ENCODE measurements at places on chromosomes 1 and 21.

- DNase-seq, result no peak
These were observed 217.8 kb upstream of the B3GALT2 start for GRCh38 chr1:193404236-193404635.

- DNase-seq, result no peak
These were observed 19.8 kb downstream of the SH3BP5L start for GRCh38 chr1:248805876-248806275.

DNA sequence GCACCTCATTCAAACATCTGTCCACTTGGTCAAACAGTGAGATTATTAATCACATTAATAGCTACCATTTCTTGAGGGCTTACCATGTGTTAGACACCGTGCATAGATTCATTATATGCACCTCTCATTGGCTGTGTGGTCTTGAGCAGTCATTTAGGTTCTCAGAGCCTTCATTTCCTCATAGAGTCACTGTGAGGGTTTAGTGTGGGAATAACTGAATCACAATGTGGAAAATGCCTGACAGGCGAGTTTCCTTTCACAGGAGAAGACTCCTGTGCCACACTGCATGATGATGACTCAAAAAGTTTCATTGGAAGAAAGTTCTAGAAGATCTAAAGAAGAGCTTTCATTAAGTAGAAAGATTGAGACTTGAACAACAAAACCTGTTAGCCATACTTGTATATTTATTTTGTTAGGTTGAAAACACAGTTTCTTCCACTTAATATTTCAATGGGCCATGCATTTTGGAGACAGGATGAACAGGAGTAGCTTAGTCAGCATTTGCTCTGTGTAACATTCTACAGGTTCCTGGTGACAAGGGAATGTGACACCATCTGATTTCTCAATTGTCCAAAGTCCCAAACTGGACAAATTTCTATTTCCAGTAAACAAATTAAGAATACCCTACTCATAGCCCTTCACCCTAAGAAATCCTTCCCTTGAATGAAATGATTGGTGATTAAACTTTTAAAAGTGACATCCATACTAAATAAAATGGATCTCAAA is 45.7 kb downstream of the FYB2 start:
- DNase-seq, result no peak

GRCh38 chr1:14522077-14522925 is 76.2 kb upstream of the KAZN start:
- no peak for DNase-seq

- no peak for DNase-seq
These were observed 8.6 kb upstream of the SEMA4A start for GRCh38 chr1:156144742-156145141.

DNA sequence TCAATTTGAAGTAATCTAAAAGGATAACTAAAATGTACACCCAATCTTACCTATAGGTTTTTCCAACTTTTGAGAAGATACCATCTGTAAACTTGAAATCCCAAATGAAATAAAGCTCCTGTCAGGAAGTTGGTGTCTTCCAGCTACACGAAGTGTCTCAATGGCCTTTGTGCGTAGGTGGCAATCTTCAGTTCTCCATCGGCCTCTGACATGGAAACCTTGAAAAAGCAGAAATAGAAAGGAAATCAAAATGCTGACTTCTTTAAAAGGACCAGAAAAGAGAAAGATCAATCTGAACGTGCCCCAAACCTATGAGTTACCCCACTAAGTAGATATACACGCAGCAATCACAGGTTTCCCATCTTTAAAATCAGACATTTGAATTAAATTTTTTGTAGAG is 10.0 kb downstream of the MKNK1 start:
- DNase-seq, result no peak

GRCh38 chr21:36297938-36298572 is 21.9 kb upstream of the MORC3 start:
- no peak for DNase-seq

- no peak for DNase-seq
These were observed 95.8 kb downstream of the CNIH3 start for GRCh38 chr1:224711876-224712275.

GRCh38 chr1:55869065-55869464 is 653.9 kb upstream of the USP24 start:
- DNase-seq, result no peak

DNA sequence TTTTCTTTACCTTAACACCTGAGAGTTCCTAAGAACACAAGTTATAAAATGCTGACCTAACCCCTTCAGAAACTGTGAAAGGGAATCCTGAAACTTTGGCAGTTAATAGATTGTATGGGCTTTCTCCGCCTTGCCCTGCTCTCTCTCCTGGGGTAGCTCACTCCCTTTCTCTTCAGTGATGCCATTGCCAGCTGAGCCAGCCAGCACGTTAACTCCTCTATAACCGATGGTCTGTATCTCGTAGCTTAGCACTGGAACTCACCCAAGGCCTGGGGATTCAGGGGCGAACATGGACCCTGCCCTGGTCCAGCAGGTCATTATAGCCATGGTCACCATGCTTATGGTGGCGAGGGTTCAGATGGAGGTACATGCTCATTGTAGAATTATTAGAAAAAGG is 40.7 kb downstream of the TRAPPC10 start:
- DNase-seq, result no peak

DNA sequence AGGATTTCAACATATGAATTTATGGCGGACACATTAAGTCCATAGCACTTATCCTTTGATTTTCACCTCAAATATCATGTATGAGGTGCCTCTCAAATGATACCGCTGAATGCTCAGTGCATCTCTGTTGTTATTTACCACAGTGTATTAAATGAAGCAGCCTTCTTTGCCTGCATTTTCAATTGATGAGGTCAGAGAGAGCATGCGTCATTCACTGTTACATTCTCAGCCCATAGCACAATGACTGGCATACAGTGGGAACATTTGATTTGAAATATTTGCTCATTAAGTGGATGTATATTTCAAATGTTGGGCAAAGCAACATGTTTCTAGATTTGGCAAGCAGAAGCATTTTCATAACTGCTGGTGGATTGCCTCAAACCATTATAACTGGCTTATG is 45.7 kb downstream of the LRRC7 start:
- no peak for DNase-seq

DNA sequence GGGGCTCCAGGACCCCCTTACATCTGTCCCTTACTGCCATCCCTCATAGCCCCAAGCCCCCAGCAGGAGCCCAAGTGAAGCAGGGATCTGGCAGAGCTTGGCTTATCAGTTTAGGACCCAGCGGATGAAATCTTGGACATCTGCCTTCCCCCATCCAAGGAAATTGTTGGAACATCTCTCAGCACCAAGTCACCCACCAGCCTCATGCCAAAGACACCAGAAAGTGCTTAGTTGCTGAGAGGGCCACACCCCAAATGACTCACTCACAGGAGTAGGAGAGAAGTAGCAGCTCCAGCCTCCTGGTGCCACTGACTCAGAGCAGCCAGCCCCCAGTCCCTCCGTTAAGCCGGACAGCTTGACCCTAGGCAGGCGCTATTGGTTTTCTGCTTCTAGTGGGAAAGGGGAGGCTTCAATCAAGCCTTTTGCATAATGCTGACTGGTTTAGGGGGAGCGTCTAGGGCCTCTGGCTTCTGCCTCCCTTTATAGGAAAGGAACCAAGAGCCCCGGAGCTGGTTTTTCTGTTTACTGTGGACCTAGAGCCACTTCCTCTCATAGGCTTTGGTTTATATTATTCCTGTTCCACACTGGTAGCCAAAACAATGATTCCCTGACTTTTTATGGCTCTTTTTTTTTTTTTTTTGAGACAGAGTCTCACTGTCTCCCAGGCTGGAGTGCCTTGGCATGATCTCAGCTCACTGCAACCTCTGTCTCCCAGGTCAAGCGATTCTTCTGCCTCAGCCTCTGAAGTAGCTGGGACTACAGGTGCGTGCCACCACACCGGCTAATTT is 114.2 kb upstream of the IPO9 start:
- no peak for DNase-seq

DNA sequence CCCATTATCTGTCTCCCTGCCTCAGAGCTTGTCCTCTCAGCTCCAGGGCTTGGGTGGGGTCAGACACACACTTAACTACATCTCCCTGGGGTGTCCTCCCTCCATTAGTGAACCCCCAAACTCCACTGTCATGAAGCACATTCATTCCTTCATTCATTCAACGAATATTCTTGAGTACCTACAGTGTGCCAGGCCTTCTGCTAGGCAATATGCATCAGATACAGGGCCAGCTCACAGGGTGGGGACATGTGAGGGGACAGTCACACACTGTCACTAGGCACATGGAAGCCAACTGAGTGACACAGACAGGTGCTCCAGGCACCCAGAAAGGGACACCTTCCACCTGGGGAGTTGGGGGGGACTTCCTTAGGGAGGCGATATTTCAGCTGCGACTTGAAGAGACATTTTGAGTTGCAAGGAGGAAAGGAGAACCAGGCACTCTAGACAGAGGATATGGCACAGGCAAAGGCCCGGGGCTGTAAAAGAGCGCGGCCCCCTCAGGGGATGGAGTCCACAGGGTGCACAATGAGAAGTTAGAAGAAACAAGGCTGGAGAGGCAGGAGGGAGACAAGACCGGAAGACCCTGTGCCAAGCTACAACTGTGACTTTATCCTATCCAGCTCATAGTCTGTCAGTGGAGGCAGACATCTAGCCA is 8.7 kb upstream of the S100A8 start:
- DNase-seq, result no peak

DNA sequence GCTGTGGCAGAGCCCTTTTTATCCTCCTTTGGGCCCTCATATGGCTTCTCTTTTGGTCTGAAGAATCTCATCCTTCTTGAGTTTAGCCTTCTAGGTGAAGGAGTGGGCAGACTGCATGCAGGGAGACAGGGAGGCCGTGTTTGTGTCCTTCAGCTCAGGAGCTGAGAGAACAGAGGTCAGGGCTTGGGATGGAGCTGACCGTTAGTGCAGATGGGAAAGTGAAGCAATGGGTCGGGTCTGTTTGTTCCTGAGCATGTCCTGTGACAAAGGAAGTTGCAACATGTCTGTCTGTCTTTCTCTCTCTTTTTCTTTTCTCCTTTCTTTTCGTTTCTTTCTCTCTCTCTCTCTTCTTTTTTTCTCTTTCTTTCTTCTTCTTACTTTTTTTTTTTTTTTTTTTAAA is 14.9 kb downstream of the MAPKAPK2 start:
- DNase-seq, result no peak

DNA sequence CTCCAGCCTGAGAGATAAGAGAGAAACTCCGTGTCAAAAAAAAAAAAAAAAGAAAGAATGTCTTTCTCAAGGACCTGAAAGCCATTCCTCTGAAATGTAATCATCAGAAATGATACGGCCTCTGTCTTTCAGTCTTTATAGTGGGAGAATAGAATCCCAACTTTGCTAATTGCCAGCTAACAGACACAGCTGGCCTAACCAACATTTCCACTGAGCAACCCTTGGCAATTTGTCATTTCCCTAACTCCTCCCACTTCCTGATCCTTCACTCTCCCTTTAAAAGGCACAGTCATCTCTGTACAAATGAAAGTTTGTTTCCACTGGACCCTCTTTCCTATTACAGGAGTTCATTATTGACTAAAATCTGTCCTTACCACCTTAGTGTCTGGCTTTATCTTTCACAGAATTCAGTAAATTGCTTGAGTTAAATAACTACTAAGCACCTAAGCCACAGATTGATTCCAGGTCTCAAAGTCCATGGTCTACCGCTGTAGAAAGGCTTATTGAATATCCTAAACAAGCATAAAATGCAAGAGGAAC is 4.3 kb upstream of the CBR1 start:
- no peak for DNase-seq

GRCh38 chr1:24362396-24362795 is 43.2 kb downstream of the GRHL3 start:
- no peak for DNase-seq

GRCh38 chr1:26887125-26887524 is 3.0 kb downstream of the GPN2 start:
- no peak for DNase-seq

DNA sequence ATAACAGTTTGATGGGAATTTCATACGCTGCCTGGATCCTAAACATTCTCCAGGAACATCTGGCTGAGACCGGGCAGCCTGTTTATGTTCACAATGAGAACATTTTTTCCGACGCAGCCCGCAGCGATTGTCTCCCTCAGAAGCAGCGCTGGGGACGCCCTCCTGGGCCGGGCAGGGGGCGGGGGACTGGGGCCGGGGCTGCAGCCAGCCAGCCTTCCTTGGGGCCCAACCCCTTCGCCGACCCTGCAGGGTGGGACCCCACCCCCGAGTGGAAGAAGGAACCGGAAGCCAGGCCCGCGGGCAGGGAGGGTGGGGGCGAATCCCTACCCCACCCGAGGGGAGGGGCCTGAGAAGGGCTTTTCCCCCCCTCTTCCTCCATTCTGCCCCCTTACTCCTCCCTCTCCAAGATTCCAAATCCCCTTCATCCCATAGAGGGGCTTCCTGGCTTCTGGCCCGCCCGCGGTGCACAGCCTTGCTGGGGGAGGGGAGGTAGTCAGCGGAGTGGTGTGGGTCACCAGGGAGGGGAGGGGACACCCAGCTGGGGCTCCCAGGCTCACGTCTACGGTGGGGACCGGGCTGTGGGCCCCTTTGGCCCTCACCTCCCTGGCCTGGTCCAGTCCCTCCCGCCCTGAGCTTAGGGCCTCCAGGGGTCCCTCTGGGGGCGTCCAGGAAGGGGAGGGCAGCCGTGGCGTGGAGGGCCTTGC is 60.6 kb downstream of the WNT9A start:
- DNase-seq, result no peak

- no peak for DNase-seq
These were observed 114.6 kb downstream of the ZBTB18 start for GRCh38 chr1:244165701-244166100.

DNA sequence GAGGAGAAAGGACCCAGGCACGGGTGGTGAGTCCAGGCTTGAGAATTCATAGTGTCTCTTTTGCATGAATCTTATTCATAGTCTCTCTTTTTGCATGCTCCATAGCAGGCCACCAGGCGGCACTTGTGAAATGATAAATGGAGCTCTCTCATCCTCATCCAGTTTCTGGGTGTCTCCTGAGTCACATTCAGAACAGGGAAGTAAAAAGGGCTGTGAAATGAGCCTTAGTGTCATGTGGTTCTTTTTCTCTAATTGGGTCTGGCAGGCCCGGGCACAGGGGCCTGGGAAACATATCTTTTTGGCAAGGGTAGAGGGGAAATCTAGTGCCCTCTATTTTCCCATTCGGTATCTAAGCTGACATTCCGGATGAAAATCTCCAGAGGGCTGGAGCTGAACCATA is 19.1 kb upstream of the NCF2 start:
- DNase-seq, result no peak

- DNase-seq, result peak; percentile 22
These were observed 729 bp downstream of the APP start for GRCh38 chr21:26169611-26170470.

DNA sequence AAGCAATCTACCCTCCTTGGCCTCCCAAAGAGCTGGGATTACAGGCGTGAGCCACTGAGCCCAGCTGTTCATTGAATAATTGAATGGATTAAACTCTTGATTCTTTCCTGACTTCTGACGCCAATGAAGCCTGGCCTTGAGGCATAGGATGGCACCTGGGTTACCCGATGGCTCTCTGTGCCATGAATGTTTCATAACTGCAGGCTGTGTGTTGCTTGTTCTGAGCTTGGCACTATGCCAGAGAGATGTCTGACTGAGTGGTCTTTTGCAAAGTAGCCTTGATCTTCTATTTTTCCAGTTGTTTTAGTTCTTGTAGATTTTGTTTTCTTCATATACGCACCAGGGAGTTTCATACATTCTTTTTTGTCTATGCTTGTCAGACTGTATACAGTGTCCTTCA is 38.5 kb upstream of the AK4 start:
- DNase-seq, result no peak
